ENCODE measurements at places on chromosomes 16 and 17. TPM values are rescaled to one million over a fixed set of nuclear protein-coding genes. Genes with fewer than 3 reads are reported as not detected.

GRCh38 chr17:65573282-65573602 is 11.8 kb upstream of the AXIN2 start:
- no peak for DNase-seq

The QPRT gene
- 18.3 TPM for total RNA-seq

DNA sequence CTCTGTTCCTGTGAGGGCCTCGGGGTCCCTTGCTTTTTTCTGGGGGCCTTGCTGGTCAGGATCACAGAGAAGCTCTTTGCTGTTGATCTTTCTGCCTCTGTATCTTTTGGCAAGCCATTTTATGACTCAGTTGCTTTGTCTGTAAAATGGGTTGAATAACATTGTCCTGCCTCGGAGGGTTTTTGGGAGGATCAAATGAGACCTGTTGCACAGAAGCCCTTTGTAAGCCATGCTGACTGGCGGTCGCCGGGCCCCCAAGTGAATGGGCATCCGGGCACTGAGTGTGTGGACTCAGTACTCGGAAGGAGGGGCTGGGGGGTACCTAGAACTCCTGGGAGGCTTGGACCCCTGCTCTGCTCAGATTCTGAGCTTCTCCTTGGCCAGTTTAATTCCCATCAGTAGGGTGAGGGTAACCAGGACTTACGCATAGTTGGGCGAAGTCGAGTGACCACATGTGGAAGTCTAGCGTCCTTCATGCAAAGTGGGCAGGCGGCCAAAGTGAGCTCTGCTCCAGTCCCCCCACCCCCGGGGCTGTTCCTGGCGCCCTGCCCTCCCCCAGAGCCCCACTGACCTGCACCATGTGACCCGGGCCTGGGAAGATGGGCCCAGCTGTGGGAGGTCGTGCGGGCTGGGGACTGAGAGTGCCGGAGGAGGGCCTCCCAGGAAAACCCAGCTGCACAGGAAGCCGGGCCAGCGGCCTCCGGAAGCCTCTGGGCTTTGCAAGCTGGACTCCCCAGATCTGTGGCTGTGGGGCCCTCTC is 284.0 kb downstream of the SEC14L1 start:
- peak; percentile 90 for DNase-seq

GRCh38 chr16:69469807-69470561 is 45.6 kb downstream of the CYB5B start:
- no peak for DNase-seq

The MAPT gene
- total RNA-seq, result 23.0 TPM

DNA sequence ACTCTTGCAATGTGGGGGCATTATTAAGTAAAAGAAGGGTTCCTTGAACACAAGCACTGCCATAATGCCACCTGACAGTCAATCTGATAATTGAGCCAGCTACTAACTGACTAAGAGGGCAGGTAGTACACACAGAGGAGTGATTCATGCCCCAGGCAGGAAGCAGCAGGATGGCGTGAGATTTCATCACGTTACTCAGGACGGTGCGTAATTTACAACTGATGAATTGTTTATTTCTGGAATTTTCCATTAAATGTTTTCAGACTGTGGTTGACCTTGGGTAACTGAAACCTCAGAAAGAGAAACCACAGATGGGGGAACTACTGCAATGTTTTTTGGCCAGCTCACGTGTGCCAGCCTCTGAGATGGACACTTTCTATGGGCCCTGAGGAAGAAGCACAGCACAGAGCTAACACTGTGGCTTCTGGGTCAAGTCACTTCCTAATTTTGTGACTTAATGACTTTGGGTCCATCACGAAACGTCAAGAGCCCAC is 46.7 kb downstream of the C17orf67 start:
- DNase-seq, result no peak

GRCh38 chr17:80083136-80083661 is 18.2 kb upstream of the GAA start:
- DNase-seq, result no peak

The ARHGAP27 gene
- 21.9 TPM for total RNA-seq

The ZFP3 gene
- total RNA-seq, result 7.2 TPM

The NME1 gene
- total RNA-seq, result 22.9 TPM

- no peak for DNase-seq
Measured at GRCh38 chr16:57060323-57061083, 31.9 kb upstream of the CPNE2 start.

DNA sequence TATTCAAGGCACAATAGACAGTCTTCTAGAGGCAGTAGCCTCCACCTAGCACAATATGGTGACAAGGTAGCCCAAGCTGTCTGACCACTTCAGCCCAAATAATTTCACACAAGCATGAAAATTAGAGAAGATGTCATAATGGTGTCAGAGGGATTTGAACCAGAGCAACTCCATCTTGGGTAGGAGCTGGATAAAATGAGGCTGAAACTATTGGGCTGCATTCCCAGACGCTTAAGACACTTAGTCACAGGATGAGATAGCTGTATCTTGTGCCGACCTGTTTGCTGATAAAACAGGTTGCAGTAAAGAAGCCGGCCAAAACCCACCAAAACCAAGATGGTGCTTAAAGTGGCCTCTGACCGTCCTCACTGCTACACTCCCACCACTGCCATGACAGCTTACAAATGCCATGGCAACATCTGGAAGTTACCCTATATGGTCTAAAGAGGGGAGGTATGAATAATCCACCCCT is 192.6 kb downstream of the CPPED1 start:
- no peak for DNase-seq
